ENCODE measurements at places on chromosomes 16 and 17.

- DNase-seq = no peak
Observed at GRCh38 chr16:23141033-23141432, 8.2 kb downstream of the USP31 start.

DNA sequence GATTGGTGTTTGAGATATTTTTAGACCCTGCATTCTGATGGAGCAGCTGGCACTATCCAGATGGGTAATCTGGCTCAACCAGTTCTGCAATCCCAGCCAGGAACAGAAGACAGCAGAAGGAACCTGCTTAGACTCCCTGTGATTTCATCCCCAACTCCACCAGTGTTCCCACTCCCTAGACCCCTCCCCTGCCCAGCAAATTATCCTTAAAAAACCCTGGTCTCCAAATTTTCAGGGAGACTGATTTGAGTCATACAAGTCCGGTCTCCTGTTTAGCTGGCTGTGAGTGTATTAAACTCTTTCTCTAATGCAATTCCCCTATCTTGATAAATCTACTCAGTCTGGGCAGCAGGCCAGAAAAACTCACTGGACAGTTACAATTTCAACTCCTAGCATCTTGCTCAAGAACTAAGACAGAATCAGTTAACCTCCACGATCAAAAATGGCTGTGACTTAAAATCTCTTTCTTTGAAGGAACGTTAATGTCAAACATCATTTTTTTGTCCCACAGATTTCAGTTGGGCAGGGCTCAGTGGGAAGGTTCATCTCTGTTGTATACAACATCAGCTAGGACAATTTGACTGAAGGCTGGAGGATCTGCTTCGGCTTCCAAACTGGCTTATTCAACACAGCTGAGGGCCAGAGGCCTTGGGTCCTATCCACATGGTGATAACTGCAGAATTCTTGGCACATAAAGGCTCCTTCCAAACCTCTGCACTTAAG is 4.9 kb upstream of the RBL2 start:
- peak; percentile 46 for DNase-seq

DNA sequence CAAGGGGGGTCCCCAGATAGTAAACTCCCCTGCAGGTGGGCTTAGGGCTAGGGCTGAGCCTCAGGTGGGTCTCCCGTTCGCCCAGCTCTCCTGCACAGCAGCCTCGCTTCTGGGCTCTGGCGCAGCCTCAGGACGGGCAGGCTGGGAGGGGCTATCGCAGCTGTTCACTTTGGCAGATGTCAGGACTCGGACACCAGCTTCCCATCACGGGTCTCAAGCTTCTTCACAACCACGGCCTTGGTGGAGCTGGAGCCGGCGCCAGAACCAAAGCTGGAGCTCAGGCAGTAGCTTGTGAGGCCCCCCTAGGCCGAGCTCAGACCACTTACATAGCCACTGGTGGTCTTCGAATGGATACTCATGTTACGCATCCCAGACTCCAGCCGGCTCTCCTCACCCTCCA is 26.0 kb downstream of the CLEC3A start:
- no peak for DNase-seq

- no peak for DNase-seq
Observed at GRCh38 chr17:36613155-36613554, 11.8 kb downstream of the MRM1 start.

- no peak for DNase-seq
Observed at GRCh38 chr16:50338371-50339231, 30.2 kb downstream of the BRD7 start.

- no peak for DNase-seq
Observed at GRCh38 chr16:55250701-55251100, 73.3 kb upstream of the IRX6 start.

DNA sequence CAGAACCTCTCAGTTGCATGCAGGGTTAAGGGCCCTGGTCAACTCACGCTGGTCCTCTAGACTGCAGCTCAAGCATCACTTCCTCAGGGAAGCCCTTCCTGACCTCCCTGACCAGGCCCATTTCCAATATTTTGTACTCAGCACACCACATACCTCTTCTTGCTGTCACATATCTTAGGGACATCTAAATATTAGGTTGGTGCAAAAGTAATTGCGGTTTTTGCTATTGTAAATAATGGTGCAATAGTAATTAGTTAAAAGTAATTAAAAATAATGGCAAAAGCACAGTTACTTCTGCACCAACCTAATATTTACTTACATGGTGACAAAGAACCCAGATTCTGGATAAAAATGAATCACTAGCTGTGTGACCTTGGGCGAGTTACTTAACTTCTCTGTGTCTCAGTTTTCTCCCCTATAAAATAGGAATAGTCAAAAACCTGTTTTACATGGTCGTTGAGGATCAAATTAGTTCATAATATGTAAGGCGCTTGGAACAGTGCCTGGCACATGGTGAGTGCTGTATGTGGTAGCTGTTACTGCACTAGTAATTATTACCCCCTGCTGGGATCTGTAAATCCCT is 177.4 kb downstream of the PRKCB start:
- DNase-seq = no peak

DNA sequence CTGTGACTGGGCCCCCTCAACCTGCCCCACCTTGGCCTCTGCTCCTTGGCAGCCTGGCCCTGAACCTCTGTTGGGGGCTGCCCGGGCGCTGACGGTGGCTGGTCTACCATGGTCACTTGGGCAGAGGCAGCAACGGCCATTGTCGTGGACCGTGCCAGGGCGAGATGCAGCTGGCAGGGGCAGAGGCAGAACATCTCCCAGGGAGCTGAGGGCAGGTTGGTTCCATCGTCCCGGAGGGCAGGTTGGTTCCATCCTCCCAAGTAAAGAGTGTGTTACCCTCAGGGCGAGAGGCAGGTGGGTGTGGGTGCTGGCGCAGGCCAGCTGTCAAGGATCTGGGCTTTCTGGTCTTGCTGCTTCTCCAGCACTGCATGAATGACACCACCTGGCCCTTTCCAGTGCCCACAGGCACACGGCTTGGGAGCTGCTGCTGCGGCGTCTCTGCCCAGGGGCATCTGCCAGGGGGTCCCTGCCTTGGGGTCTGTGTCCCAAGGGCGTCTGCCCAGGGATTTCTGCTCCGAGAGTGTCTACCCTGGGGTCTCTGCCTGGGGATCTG is 12.0 kb downstream of the ACSF3 start:
- DNase-seq = no peak

- DNase-seq = no peak
Observed at GRCh38 chr17:83075270-83075880, 4.0 kb upstream of the METRNL start.

GRCh38 chr16:87953308-87954215 is 2.3 kb downstream of the BANP start:
- DNase-seq = no peak

- DNase-seq = no peak
Observed at GRCh38 chr16:56068314-56068713, 123.0 kb upstream of the GNAO1 start.

GRCh38 chr17:62692721-62693431 is 65.4 kb downstream of the MRC2 start:
- peak; percentile 61 for DNase-seq

GRCh38 chr17:978103-979093 is 1.2 kb downstream of the NXN start:
- DNase-seq = no peak

DNA sequence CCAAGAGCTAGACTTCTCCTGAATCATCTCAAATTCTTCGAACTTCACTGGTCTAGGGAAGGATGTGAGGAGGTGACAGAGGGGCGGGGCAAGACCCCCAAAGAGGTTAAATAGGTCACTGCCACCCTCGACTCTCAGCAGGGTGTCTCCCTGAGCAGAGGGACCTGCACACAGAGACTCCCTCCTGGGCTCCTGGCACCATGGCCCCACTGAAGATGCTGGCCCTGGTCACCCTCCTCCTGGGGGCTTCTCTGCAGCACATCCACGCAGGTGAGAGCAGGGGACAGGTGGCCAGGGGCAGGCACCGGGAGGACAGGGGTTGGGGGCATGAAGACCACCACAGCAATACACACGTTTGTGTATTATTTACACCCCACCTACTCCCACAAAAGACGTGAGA is 9.2 kb downstream of the CCL17 start:
- DNase-seq = no peak

DNA sequence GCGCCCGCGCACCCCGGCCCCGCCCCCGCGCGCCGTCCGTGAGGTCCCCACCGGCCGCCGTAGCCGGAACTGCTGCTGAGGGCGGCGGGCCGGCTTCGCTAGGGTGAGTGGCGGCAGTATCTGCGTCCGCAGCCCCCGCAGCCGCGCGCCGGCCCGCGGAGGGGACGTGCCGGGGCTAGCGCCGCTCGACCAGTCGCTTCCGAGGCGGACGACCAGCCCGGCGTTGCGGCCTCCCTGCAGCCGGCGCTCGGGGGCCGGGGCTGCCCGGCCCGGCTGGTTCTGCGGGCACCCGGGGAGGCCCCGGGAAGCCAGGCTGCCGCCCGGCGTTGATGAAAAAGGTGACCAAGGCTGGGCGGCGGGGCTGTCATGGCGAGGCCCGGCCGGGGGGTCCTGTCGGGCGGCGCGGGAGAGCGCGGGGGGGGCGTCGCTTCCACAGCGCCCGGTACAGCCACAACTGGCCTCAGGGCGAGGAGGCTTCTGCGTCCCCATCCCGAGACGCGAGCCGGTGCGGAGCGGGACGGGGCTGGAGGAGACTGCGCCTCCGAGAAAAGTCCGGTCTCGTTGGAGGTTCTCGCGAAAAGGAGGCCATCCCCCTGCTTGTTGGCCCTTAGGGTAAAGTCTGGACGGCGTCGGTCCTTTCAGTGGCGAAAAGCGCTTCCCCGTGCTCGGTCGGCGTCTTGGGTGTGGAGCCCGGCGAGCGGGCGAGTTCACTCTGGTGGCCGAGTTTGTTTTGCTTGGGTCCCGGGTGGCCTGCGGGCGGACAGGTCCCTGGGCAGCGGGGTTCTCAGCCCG is at the start of gene CRAMP1:
CRAMP1 (plus strand) TSS at position 41 of the 792 bp plus-strand sequence. CDS start 2,280 bp downstream, outside the sequence.
- no peak for DNase-seq

DNA sequence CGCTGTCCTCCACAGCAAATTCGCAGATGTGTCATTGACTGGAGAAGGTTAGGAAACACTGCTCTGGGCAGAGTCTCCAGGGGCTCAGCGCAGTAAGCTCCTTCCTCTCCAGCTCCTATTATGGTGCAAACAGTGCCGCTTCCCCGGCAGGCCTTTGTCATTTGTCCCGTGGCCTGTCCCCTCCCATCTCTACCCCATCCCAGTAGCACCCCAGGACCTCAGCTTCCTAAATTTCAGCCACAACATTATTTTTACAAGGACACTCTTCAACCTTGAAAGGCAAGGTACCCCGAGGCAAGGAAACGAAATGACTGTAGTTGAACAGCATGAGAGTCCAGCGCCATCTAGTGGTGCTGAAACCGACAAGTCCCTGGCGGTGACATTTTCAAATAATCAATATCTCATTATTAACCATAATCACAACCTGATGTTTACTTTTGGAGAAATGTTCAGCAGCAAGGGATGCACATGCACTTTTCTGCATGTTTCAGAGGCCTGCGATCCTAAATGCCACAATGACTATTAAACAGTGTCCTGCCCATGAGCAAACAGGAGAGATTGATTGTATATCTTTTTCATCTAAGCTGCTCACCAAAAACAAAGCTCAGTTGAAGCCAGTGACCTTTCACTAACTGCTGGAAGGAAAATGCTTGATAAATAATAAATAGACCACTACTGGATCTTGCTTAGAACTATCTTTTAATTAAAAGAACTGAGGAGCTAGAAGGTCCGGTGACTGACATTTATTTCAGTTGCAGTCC is 16.5 kb downstream of the MRPS23 start:
- peak; percentile 69 for DNase-seq

DNA sequence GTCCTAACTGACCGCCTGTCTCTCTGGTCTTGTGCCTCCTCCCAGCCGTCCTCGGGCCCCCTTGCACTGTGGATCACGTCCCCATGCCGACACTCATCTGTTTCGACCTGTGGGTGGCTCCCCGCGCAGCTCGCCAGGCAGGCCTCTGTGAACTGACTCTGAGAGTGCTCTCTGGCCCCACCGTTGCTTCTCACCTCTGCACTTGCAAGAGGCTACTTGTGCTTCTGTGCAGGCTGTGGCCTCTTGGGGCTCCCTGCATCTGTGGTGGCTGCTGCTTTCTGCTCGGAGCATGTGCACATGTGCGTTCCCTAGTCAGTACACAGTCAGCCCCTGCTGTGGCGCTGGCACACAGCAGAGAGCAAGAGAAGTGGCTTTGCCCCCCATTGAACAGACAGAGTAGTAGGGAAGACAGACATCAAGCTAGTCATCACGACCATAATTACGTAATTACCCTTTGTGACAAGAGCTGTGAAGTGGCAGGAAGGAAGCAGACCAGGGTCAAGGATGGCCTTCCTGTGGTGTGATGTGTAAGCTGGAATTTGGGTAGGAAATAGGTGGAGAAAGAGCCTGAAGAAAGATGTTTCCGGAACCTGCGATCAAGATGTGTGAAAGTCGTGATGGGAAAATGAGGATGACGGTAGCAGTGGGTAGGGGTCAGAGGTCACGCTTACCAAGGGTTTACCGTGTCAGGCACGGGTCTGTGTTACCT is 256.0 kb upstream of the CACNG5 start:
- DNase-seq = no peak

DNA sequence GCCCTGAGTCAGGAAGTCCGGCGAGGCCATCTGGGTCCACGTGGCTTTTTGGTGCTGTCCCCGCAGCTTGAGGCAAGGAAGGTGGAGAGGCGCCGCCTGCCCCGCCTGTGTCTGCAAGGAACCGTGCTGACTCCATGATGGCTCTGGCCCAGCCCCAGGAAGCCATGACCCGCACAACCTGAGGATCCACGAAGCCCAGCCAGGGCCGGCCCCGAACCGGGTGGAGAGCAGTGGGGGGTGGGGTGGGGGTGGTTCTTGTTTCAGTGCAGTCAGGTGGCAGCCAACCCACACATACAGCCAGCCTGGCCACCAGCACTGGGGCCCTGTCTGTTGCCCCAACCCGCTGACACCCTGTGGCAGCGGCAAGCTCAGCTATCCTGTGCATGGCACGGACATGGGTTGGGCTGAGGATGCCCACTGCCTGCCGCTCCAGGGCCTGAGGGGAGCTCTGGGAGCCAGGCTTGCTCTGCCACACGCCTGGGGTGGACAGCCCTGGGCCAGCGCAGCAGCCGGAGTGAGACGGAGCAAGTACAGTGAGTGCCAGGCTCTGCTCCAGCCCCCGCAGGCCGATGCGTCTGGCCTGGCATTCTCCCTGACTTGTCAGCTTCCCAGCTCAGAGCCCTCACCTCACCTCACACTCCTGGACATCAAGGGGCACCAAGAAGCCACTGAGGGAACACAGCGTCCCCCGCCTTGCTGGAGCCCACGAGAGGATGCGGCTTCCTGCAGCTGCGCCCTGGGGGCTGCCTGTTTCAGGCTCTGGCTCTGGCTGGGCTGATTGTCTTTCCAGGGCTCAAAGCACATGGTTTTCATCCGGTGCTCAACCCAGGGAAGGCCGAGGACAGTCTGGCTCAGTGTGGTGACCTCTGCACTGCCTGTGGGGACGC is 68.8 kb downstream of the LMF1 start:
- no peak for DNase-seq

- no peak for DNase-seq
Observed at GRCh38 chr17:41029633-41030245, at the start of gene KRTAP1-4. Gene KRTAP1-4 (minus strand): TSS chr17:41030195. CDS start chr17:41030078, 117 bp downstream.

- DNase-seq = no peak
Observed at GRCh38 chr17:36094232-36094631, 4.3 kb upstream of the CCL3 start.

All from NCI-H524 (cell line).